ENCODE measurements at places on chromosomes 3 and 15.

DNA sequence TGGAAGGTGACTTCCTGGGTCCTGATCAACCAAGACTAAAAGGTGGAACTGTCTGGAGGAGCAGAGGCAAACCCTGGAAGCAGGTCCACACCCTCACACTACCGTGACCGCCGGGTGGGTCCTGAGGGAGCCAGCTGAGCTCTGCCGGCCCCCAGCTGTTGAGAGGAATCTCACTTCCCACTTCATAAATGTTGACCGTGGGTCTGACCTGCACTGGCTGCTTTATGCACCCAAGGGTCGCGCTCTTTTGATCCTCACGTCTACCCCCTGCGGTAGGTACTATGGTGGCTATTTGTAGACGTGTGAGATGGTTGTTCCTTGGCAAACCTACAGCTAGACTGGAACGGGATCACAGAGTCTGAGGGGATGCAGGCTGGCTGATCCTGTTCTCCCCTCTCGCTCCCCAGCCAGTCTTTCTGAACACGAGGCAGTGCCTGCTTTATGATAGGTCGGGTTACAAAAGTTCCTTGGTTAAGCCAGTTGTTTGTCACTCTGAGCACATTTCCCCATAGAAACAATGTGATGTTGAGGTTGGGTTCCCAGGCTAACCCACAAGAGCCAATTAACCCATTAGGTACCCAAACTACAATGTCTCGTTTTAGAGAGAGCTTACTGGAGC is 113.0 kb upstream of the ETV5 start:
- DNase-seq, result no peak

- DNase-seq, result no peak
Observed at GRCh38 chr15:40130799-40131502, 22.3 kb upstream of the BMF start.

GRCh38 chr3:134449951-134450350 is 35.8 kb downstream of the ANAPC13 start:
- no peak for DNase-seq

- no peak for DNase-seq
Observed at GRCh38 chr15:101244889-101245668, 6.8 kb downstream of the CHSY1 start.

GRCh38 chr3:72065872-72066641 is 281.1 kb upstream of the PROK2 start:
- peak; percentile 3 for DNase-seq

DNA sequence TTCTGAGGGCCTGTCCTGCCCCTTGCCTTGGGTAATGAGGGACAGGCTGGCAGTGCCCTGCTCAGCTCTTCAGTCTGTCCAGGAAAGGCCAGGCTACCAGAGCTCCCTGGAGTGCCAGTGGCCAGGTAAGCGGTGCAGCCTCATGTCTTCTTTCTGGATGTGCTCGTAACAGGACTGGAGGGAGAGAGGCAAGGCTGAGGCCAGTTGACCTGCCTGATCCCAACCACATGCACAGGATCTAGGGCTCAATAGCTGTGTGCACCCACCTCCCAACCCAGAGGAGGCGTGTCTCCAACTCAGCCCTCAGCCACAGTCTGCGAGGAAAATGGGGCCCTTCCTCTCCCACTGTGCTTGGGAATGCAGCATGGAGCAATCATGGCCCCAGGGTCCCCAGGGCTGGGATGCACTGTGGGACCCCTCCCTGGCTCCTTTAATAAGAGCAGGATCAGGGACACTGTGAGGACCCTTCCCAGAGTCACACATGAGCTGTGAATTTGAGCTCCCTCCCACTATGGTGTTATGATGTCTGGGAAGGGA is 22.5 kb downstream of the ALS2CL start:
- no peak for DNase-seq

DNA sequence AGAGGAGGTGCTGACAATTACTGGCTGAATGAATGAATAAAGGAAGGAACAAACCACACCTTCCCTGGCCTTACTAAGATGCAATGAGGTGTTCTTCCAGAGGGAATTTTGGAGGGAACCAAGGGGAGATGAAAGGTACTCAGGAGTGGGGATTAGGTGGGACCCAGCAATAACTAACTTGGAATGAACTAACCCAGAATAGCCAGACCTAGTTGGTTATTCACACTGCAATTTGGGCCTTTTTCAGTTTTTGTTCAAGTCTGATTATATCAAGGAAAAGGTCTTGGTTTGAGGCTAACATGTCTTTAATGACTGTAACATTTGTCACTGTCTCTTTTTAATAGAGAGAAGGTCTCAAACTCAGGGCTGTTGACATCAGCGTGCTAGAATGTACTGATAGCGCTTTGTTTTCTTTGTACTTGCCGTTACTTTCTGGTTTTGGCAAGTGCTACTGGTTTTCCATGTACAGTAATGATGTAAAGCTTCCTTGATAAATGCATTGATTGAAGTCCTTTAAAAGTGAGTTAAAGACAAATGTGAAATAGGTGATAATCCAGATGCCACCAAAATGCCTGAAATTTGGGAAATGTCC is 3.2 kb upstream of the PLXND1 start:
- no peak for DNase-seq
